ENCODE measurements at places on chromosomes 5 and 9.
A peak's percentile ranks its signal among the peaks of the same experiment; 100 is the strongest.

- no peak for DNase-seq
These were observed 4.1 kb downstream of the IPPK start for GRCh38 chr9:92665836-92666235.

DNA sequence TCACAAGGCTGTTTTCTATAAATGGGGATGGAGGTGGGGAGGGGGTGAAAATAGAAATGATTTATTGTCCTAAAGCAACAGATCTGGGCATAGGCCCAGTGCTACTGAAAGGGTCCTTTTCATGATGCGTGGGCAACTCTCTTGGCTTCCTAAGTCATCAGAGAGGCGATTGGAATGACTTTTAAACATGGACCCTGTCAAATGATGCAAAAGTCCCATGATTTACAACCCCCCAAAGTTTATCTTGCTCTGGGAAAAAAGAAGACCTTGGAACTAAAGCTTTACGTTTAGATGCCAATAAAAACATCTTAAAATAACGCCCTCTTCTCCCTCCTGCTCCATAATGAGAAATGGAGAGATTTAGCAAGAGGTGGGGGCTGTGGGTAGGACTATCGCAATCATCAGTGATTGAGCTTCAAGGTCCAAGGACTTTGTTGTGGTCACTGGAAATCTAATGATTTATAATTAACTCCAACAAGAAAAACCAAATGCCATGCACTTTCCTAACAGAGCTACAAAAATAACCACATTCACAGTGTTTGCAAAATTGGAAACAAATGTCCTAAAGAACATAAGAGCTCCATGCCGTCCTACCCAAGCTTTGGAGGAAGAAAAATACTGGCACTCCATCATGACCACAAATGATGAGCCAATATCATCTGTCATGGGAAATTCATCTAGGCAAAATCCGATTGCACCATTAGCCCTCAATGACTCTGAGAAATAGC is 167.5 kb upstream of the CLINT1 start:
- no peak for DNase-seq

DNA sequence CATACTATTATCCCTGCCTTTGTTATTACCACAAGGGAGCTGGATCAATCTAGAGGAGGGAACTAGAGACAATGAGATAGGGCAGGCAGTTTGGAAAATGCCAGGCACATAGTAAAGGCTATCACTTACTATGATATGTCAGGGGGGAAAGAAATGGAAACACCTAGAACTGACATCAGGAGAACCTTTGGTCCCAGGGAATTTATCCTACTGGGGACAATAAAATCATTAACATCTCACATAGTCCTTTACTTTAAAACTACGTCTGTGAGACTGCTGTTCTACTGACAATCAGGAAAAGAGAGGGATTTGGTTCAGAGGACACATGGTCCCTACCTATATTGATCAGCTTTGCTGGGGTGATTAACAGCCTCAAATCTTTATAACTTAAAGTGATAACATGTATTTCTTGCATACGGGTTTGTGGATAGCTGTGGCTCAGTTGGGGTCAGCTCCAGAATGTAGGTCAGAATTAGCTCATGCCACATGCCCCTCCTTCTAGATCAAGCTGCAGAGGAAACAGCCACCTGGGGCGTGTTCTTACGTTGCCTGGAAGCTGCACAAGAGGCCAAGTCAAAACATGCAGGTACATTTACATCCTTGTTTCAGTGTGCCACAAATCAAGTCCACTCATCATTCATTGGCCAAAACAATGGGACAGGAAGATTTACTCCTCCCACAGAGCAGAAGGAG is 43.9 kb upstream of the ALDOB start:
- DNase-seq: no peak

DNA sequence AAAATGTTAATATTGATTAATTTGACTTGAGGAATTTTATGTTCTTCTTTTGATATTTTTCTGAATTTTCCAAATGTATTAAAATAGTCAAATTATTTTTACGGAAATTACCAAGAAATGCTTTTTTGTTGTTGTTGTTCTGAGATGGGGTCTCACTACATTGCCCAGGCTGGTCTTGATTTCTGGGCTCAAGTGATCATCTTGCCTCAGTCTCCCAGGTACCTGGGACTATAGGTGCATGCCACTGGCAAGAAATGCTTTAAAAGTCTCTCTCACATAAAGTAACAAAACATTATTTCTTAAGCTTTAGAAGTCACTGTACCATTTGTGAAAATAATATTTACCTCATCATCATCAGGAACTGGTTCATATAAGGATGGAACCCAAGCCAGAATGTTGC is 43.0 kb upstream of the ELOVL7 start:
- no peak for DNase-seq

GRCh38 chr9:38442473-38443096 is 18.3 kb upstream of the IGFBPL1 start:
- DNase-seq: no peak

DNA sequence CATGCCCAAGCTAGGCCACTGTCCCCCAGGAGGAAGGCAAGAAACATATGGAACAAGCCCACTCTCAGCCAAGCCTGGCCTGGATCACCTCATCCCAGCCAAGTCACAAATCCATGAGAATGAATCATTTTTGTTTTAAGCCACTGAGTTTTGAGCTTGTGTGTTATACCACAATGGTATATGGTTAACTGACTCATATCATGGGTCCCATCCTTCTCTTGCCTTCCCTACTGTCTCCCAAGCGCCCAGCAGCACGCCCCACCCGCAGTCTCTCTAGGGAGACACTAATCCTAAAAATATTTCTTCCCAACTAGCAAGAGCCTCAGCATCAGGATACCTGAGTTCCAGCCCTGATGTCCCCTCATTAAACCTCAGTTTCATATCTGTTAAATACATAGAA is 248.1 kb downstream of the CDK5RAP2 start:
- no peak for DNase-seq

DNA sequence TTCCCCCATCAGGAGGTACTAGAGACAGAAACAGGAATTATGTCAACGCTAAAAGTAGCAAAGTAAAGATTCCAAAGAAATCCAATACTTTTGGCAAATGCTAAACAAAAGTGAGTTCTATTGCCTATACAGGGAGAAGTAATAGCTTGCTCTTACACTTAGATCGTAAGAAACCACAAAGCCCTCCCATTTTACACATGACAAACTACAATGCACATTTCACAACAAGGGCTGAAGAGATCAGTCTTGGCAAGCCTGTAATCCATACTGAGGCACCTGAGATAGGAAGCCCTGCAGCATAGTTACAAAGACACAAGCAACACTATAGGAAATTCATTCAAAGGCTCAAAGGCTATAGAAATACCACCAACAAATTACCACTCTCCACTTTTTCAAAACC is 7.7 kb downstream of the HNRNPK start:
- DNase-seq: no peak

DNA sequence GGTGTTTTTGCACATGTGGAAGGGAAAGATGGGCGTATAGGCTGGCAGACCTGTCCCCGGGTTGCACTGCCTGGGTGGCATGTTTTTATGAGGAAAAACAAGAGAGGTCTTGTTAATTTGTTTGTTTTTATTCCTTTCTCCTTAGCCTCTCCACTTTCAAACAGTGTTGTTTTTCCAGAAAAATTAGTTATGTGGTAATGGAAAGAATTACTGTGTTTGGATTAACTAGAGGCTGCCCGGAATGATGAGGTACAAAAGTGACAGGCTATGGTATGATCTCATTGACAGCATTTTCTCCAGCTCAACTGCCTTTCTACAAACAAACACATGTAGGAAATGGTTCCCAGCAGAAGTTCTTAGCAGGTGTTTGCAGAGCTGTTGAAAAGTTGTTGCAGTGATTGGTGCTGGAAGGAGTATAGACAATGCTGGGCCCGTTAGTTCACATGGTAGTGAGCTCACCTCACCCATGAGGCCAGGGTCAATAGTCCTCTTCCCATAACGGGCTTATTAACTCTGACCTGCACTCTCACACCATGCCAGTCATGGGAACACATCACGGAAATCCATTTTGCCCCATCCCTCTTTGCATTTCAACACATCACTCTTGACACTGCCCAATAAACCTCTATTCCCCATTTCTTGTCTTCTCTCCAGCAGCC is 111.3 kb upstream of the SAP30L start:
- DNase-seq: no peak

DNA sequence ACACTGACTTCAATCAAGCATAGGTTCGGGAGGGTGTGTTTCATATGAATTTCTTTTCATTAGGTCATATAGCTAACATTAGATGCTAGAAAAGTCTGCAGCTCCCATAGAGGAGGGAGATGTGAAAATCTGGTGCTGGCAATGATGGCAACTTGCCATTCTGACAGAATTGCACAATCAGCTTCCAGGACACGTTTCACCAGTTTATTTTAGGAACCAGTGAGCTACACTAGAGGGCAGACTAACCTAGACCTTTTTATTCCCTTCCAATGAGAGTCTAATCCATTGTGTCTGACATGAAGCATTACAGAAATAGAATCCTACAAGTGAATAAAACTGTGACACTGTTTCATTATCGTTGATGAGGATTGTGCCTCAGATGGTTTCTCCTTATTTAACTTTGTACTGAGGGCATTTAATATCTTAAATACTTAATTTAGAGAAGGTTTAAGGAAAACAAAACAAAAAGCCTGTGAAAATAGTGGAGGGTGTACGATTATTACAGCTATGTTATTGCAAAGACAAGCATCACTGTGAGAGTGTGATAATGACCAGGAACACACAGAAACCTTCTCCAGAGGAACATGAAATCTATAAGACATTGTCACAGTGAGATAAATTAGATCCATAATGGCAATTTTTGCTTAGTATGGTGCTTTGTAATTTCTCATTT is 363.3 kb upstream of the RPS23 start:
- peak; percentile 78 for DNase-seq

DNA sequence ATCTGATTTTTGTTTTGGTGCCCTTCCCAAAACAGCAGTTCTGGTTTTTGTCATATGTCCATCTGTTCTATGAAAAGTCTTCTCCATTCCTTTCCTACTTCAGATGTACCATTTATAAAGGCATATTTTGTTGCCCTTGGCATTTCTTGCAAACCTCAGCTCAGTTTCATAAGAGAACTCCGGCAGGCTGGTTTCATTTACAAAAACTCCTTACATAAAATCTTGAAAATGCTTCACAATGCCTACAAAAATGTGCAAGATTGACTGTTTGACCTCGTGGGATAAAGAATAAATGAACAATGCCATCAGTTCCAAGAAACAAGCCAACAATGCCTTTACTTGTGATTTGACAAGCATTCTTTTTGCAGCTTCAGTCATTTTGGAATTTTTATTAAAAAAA is 39.1 kb upstream of the CTNNAL1 start:
- no peak for DNase-seq

GRCh38 chr5:947626-948471 is 55.2 kb downstream of the TRIP13 start:
- DNase-seq: no peak

DNA sequence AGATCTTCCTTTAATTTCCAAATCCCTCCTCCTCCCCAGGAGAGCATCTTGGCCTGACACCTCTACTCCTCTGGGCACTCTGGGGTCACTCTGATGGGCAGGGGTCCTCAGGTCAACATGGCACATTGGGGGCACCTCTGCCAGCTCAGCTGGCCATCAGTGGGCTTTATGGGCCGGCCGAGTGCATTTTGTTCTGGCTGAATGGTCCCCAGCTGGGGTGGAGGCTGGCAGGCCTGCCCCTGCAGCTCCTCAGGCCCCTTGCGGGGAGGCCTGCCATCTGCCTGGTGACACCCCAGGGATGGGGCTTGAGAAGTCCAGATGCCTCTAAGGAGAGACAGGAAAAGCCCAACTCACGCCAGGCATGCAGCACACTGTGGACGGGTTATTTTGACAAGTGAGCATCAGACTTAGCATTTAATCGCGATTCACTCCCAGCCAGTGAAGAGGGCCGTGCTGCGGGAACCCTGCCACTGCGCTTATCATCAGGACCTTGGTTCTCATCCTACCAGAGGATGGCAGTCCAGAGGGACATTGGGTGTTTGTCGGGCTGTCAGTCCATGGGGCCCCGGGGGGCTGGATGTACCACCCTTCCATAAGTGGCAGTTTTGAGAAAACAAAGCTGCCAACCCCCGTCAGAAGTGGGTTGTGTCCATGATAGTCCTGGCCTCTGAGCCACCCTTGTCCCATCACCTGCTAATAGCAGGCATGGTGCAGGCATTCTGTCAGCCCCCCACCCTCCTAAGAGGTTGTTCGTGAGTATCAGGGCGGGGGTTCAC is 21.7 kb downstream of the PHF2 start:
- no peak for DNase-seq

GRCh38 chr9:21357479-21358460 is 7.1 kb upstream of the IFNA6 start:
- no peak for DNase-seq

DNA sequence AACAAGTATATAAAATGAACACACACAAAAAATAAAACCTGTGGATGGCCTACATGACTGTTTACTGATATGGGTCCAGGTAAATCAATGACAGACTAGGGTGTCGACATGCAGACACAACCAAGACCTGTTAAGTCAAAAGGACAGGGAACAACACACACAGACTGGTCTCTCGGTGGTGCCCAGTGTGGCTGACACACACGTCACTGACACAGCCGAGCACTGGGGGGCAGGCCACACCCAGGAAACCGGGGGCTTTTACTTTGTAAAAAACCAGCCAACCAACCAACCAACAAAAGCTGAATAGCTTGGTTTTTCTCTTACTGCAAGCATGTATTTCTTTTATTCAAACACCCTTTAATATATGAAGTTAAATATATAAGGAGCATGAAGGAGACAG is 5.0 kb downstream of the FAM163B start:
- peak; percentile 45 for DNase-seq

DNA sequence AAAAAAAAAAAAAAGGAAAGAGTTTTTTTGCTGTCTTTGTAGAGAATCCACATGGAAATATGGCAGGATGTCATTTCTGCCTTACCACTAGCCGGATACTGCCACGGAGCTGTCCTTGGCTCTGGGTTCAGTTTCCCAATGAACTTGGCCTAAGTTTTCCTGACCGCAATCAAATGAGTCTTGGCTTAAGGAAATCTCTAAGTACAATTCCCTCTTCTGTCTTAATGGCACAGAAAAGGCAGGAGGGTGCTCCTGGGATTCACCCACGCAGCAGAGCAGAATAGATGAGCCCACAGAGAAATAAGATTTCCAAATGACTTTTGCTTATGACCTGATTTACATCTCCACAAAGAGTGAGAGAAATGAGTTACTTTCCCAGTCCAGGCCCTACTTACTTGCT is 284.0 kb upstream of the VLDLR start:
- no peak for DNase-seq

DNA sequence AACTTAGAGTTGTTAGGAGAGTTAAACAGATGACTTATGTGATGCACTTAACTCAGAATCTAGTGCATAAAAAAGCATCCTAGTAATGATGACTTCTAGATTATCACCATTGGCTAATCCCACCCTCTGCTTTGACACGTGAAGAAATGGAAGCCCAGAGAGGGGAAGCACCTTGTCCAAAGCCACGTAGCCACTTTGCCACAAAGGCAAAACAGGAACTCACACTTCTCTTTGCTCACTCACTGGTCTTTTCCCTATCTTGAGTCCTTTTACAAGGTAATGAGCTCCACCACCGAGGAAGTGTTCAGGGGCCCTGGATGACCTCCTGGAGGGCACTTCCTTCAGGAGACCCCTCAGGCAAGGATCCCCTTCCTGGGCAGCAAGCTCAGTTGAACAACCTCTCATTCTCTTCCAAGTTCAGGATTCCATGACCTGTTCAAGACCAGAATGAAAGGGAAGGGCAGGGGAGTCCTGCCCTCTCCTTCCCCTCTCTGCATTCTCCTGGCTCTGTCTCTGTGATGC is 89.7 kb downstream of the HRH2 start:
- no peak for DNase-seq
